HCEC 1CT (cell line): ENCODE measurements at places on chromosomes 4 and X.

DNA sequence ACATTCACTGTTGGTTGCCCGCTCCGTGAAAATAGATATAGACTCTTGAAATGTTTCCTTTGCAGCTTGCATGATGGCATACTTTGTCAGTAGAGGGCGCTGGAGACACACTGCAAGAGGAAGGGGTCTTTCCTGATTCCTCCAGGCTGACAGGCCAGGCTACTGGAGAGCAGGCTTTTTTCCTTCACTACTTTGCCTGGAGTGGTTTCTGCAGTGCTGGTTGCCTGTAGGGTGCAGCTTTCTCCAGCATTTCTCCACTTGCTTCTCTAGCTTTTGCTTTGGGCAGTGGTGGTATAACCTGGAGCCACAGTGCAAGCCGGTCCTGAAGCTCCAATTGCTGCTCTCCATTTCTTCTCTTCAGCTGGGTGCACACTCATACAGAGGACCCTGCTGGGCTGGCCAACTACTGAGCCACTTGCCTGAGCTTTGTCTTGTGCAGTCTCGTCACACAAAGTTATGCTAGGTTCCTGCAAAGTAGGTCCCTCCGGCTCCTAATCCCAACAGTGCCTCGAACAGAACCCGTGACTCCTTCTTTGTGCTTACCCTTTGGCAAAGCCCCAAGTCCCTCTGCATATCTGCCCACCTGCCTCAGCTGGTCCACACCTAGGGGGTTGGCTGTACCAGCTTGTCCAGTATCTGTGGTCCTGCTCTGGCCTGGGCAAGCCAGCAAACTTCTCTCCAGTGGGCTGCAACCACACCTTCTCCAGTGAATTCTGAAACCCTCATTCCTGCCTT, 46.3 kb downstream of the RASSF6 start:
- DNase-seq, result peak; percentile 44

- DNase-seq, result no peak
Observed at GRCh38 chrX:87005885-87006284, 511.7 kb upstream of the KLHL4 start.

GRCh38 chrX:49263631-49264030, 879 bp downstream of the FOXP3 start:
- no peak for DNase-seq

DNA sequence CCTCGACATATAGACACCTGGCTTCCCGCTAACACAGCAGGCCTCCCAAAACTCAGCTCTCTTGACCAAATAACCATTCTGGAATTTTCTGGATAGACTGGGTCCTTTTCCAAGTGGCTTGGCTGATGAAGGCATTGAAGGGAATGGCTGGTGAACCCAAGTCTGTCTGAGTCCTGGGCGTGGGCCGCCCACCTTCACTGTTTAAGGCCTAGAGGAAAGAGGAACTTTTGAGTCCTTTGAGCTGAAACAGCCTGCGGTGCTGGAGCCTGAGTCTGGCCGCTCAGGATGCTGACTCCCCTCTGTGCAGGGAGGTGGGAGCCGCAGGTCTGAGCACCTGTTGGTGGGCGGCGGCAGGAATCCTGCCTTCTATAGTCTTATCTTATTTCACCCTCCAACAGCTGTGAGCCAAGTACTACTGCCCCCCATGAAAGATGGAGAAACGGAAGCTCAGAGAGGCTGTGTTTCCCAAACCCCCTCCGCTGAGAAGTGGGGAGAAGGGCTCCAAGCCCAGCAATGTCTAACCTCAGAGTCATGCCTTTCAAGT, 23.4 kb downstream of the ACOX3 start:
- DNase-seq, result no peak

GRCh38 chr4:48064349-48064748, 47.8 kb downstream of the NIPAL1 start:
- DNase-seq, result no peak

- no peak for DNase-seq
Observed at GRCh38 chr4:186074189-186074588, 5.2 kb downstream of the TLR3 start.

DNA sequence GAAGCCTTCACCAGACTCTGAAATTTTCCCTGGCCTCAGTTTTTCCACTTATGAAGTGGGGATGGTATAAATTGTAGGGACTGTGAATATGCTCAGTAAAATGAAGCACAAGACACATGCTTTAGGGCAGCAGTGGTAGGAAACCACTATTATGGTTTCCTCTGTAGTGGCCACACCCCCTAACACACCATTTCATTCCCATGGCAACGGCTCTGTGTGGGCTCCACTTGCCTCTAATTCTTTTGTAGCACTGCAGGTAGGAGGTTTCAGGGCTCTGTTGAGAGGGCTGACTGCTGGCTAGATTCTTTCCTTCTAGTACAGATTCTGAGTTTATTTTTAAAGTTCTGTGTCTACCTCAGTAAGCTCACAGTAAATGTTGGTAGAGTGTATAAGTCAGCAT, 3.5 kb upstream of the VMA21 start:
- DNase-seq, result no peak

DNA sequence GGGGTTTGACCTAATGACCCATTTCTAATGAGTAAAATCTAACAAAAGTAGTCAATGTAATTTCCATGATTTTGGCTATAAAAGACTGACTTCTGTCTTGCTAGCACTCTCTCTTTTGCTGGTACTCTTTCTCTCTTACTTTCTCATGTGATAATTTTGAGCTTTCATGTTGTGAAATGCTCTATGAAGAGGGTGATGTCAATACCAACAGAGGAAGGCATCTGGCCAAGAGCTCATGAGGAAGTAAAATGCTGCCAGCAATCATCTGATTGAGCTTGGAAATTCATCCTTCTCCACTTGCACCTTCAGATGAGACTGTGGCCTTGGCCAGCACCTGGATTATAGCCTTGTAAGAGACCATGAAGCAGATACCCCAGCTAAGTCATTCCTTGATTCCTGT, 347.7 kb downstream of the HS3ST1 start:
- DNase-seq, result no peak

- peak; percentile 18 for DNase-seq
Observed at GRCh38 chr4:3203971-3204431, 45.0 kb upstream of the MSANTD1 start.

DNA sequence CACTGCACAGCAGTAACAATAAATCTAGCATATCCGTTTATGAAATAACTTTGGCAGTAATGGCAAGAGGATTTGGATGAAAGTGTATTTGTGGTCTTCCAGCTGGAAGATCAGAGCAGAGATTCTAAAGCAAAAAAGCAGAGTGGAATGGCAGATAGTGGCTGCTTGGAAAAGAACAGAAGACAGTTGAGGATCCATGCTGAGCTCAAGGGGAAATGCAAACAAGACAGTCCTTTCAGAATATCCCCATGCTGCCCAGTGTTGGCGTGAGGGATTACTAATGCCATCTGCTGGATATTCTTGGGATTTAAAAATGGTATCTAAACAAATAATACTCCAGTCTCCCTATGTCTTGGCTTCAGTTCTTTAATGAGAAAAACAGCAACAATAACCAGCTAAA, 629.1 kb upstream of the ATOH1 start:
- peak; percentile 2 for DNase-seq

GRCh38 chrX:153708415-153708814, 15.8 kb downstream of the BCAP31 start:
- DNase-seq, result peak; percentile 69

DNA sequence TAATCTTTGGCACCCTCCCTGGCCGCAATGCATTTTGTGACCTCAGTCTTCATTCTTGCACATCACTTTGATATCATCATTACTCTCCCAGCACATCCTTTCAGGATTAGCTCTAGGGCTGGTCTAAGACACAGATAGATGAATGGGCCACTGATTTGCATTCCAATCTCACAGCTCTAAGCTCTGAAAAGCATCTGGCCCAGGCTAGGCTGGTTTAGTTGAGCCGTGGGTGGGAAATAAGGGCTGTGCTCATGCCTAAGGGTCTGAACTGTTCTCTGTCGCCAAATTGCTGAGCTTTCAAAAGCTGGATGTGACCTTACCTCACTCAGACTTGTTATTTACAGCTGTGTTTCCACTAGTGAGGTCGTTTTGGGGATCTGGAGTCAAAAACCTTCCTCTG, 30.0 kb upstream of the SLC9A7 start:
- DNase-seq, result peak; percentile 37

DNA sequence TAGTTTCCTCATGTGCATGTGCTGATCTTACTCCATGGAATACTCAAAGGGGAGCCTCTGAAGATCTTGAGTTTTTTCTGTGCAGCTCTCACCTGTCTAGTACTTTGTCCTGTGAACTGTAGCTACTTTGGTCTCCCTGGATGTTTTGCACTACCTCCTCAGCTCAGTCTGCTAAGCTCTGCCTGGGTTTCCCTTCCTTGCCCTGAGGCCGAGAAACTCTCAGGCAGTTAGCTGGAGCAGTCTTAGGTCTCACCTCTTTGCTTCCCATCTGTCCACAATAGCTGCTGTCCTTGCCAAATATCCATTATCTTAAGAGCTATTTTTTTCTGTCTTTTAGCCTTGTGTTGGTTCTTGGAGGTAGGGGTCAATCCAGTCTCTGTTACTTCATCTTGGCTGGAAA, 11.6 kb downstream of the THAP6 start:
- DNase-seq, result no peak

DNA sequence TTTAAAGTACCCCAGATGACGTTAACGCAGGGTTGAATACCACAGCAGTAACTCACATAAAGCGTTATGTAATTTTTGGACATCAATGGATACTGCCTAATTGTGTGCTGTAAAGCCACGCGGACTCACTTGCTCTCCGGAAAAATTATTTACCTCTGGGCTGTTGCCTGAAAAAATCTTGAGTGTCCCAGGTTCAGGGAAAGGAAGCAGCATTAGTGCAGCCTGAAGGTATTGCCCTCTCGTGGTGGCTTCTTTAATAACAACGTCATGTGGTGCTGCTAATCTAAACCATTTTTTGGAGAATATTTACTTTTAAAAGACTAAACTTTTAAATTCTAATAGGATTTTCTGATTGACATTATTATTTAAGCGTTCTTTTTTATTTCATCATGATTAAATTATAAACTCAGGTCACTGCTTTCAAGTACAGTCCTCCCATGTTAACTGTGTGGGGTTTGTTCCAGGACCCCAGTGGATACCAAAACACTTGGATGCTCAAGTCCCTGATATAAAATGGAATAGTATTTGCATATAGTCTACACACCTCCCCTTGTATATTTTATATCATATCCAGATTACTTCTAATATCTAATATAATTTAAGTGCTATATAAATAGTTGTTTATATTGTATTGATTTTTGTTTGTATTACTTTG, 384.8 kb downstream of the FAM133A start:
- DNase-seq, result no peak

GRCh38 chr4:53100501-53101190, 238.5 kb downstream of the RASL11B start:
- peak; percentile 27 for DNase-seq

- DNase-seq, result no peak
Observed at GRCh38 chr4:89531932-89532640, 224.5 kb upstream of the GPRIN3 start.

DNA sequence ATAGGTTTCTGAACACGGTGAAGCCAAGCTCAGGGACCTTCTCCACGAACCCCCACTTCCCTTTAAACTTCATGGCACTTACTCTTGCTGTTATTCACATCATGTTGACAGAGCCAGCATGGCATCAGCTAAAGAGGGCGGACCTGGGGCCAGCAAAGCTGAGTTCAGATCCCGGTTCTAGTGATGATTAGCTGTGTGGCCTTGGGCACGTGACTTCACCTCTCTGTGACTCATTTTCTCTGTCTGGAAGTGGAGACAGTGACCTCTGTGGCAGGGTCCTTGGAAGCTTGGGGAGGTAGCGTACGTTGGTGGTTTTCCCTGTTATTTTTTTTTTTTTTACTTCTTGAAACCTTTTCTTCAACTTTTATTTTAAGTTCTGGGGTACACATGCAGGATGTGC, 13.4 kb downstream of the EVC start:
- peak; percentile 51 for DNase-seq

DNA sequence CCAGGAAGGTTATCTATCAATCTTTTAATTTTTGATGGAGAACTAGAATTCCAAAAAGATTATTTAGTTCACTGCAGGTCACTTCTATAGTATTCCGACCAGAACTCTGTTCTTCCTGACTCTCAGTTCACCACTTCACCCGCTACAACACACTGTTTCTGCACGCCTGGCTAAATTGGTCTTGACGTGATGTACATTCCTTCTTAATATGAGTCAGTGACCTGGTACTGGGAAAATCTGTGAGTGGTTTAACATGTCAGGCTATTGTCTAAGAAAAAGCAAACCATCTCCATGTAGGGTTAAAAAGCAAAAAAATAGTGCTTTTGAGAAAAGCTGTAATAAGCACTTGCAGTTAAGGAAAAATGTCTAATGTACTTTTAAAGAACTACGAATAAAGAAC, 120.4 kb downstream of the NDST3 start:
- no peak for DNase-seq

DNA sequence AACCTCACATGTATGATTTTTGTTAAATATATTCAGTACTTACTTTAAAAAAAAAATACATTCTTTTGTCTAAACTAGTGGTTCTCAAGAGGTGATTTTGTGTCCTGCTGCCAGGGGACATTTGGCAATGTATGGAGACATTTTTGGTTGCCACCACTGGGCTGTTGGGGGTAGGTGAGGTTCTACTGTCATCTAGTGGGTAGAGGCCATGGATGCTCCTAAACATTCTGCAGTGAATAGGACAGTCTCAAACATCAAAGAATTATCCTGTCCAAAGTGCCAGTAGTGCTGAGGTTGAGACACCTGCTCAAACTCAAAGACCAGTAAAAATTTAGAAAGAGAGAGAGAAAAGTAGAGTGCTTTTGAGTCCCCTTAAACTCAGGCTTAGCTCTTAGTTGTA, 32.9 kb upstream of the PGM2 start:
- DNase-seq, result no peak

DNA sequence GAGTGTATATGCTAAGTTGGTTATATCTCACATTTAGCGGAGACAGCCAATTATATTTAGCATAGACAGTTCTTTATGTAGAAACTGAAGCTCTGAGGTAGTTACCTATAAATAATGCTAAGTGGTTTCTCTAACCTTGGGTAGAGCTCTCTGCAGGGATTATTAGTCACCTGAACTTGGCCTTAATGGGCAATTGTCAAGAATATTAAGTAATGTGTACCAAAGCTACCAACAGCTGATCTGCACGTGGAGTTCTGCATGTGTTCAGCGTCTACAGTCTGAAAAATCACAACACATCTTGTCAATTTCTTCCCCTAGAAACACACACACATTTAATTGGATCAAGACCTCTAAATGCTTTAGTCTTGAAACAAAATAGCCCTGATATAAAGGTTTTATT, 740.6 kb upstream of the FAM241A start:
- no peak for DNase-seq
